Panc1 (cell line): ENCODE measurements at places on chromosomes 12 and 14. TPM values are rescaled to one million over a fixed set of nuclear protein-coding genes. Genes with fewer than 3 reads are reported as not detected.

Gene TRHDE
- total RNA-seq = 1.9 TPM

GRCh38 chr12:16266085-16266484, 11.4 kb downstream of the SLC15A5 start:
- DNase-seq = no peak

Gene SIX1
- total RNA-seq = 7.4 TPM

- DNase-seq = no peak
Measured at GRCh38 chr14:55450539-55450938, 10.1 kb upstream of the TBPL2 start.

DNA sequence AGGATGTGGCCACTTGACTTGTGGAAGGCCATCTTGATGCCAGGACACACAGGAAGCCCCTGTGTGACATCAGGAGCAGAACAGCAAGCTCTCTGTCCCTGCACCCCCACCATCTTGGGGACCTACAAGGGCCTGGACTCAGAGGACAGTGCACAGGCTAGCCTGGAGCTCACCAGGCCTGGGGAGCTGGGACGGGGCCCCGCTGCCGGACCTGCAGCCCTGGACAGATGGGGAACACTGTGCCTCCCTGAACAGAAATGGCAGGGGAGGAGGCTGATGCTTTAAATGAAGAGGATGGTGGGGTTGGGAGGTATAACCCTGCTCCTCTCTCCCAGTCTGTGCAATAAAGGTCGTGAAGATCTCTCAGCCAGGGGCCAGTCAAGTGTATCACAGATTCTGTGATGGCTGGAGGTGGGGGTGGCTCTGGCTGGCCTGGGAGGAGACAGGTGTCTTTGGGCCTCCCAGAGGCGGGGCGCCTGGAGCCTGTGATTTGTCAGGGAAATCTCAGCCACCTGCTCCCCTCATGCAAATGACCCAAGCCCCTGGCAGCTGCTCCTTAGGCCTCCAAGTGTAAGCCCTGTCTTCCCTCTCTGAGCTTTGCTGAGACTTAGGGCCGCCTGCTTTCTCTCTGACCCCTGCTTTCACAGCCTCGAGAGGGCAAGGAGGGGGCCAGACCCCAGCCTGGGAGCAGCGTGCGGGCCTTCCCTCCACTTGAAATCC, 1.1 kb upstream of the GNB3 start:
- DNase-seq = no peak

- no peak for DNase-seq
Measured at GRCh38 chr14:71355324-71356201, 448.3 kb downstream of the PCNX1 start.

Gene ANO2
- total RNA-seq = not detected

DNA sequence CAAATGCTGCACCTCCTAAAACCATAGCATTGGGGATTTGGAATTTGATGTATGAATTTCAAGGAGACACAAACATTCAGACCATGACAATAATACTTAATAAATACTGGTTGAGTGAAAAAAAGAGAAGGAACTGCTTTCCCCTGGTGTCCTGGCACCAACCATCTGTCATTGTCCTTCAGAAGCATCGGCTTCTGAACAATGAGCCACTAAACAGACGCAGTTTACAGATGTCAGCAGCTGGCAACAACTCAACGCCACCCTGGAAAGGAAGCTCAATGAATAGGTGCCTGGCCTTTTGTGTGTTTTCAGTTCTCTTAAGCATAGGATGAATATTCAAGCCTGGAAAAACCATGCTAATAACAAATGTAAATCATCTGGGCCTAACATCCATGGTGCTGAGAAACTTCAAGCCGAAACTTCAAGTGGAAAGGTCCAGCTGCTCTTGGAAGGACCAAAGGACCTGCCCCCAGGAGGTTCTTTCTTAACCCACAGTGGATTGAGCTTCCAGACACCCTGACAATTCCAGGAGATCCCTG, 101.3 kb downstream of the WIF1 start:
- no peak for DNase-seq

Gene SLC22A17
- total RNA-seq = 3.2 TPM

- DNase-seq = no peak
Measured at GRCh38 chr12:12425001-12425400, 68.1 kb downstream of the BORCS5 start.

DNA sequence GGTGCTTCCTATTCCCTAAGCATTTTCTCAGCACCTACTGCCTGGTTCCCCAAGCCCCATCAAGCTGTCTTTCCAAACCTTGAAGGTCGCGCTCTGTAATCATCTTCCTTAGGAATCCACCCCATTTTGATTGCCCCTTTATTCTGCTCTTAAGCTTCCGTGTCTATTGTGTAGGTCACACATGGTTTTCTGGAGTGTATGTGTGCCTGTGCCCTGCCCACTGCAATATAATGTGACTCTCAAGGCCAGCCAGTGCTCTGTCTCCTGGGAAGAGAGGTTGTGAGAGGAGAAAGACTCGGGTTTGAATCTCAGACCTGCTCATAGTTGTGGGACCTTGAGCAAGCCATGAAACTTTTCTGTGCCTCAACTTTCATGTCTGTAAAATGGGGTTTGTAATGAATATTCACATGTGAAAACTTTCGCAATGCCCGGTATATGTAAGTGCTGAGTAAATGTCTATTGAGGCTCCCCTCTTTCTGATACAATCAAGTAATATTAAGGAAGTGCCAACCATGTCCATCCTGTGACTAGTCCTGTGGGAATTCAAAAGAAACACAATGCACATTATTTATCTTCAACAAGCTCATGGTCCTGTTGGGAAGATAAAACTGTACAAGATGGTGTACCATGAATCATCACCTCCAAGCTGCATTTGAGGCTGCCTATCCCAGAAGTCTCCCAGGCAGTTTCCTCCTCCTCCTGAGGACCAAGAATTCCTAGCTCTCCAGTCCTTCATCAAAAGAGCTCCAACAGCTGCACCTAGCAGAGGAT, 774 bp upstream of the KRT75 start:
- DNase-seq = no peak

DNA sequence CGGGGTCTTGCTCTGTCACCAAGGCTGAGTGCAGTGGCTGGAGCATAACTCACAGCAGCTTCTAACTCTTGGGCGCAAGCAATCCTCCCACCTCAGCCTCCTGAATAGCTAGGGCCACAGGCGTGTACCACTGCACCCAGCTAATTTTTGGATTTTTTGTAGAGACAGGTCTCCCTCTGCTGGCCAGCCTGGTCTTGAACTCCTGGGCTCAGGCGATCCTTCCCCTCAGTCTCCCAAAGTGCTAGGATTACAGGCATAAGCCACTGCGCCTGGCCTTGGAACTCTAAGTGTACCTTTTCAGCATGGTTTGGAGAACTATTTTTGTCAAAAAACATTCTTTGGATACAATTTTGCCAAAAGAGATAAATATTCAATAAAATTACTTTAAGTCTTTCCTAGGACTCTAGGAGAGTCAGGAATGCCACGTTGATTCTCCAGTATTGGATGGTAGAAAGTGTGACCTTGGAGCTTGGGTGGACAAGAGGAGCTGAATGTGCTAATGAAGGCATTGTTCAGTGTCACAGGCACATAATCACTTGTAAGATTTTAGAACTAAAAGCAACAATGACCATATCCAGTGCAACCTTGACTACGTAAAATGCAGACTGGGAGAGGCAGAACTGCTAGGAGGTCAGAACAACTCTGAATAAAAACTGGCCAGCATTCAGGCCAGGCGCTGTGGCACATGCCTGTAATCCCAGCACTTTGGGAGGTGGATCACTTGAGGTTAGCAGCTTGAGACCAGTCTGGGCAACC, 2.8 kb downstream of the SRSF9 start:
- DNase-seq = no peak

- no peak for DNase-seq
Measured at GRCh38 chr12:11693067-11693466, 43.6 kb downstream of the ETV6 start.

- no peak for DNase-seq
Measured at GRCh38 chr14:23209651-23210423, 26.4 kb upstream of the SLC7A8 start.

Gene RILPL2
- total RNA-seq = 5.4 TPM

DNA sequence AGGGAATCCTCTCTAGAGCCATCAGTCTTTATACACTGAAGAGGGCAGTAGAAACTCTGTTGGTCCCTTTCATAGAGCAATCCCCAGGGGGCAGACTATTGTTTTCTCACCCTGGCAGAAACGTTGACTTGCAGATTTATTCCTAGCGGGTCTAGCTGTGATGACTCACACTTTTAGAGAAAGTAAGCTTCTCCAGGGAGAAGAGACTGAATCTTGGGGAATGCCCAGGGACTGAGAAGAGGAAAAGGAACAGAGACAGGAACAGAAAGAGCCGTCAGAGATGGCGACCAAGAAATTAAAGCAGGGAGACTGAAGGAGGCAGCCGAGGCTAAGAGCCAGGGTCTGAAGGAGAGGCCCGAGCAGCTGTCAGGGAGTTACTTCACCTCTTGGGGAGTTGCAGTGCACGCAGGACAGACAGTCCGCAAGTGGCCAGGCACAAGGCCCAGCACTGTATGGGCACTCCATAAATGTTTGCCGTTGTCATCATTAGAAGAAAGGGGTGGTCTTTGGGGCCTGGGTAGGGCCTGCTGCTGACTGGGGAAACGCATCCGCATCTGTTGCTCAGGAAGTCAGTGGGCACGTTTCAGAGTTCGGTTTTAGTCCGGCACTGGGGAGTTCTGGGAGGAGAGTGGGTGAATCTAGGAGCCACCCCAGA, 13.0 kb downstream of the PLEKHG6 start:
- peak; percentile 67 for DNase-seq

GRCh38 chr14:101624536-101624935, 63.2 kb downstream of the DIO3 start:
- no peak for DNase-seq
